ENCODE measurements at places on chromosomes 1 and 21. TPM values are rescaled to one million over a fixed set of nuclear protein-coding genes. Genes with fewer than 3 reads are reported as not detected.

Gene LAMB3
- polyA plus RNA-seq, result not detected

Gene KCNJ15
- polyA plus RNA-seq, result not detected

Gene HJV
- not detected for polyA plus RNA-seq

Gene CAPN2
- 140 TPM for polyA plus RNA-seq

All from IgD-negative memory B cell (primary cell).